ENCODE measurements at places on chromosomes 3 and 15. TPM values are rescaled to one million over a fixed set of nuclear protein-coding genes. Genes with fewer than 3 reads are reported as not detected.
A peak's percentile ranks its signal among the peaks of the same experiment; 100 is the strongest.

GRCh38 chr3:197354568-197355001, 56.2 kb upstream of the DLG1 start:
- no peaks in the 10 kb centered on the region for H3K36me3 ChIP-seq
- peaks cover 3% of the 10 kb centered on the region for H3K27me3 ChIP-seq
- no peak for DNase-seq
- no peaks in the 10 kb centered on the region for H3K4me1 ChIP-seq
- H3K4me3 ChIP-seq = no peak overlapping the region

GAP43 gene
- not detected for total RNA-seq

VPS13C gene
- 88.0 TPM for total RNA-seq

- H3K36me3 ChIP-seq = no peaks in the 10 kb centered on the region
- H3K27me3 ChIP-seq = peaks cover 21% of the 10 kb centered on the region
- no peak for DNase-seq
Observed at GRCh38 chr15:101439285-101439919, 50.1 kb downstream of the PCSK6 start.

DNA sequence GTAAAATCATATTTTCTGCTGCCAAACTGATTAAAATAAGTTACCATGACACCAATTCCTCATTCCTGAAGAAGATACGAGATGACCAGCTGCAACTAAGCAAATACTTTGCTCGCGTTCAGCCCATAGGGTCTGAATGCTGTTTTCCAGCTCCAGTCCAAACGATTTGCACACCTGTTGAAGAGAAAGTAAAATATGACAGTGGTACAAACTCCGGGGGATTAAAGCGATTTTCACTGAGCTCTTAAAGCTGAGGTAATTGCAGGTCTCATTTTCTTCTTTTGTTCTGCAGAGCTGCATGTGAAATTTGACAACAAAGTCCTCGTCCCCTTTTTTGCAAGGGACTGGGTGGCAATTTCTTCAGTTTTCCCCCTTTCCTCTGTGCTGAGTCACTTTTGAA, 118.4 kb downstream of the NR2F2 start:
- no peaks in the 10 kb centered on the region for H3K36me3 ChIP-seq
- DNase-seq = no peak
- peaks cover 3% of the 10 kb centered on the region for H3K4me1 ChIP-seq
- H3K27ac ChIP-seq = no peak overlapping the region
- no peak overlapping the region for H3K4me3 ChIP-seq

- no peaks in the 10 kb centered on the region for H3K4me1 ChIP-seq
- H3K4me3 ChIP-seq = no peak overlapping the region
- no peaks in the 10 kb centered on the region for H3K27me3 ChIP-seq
- no peak for DNase-seq
- no peaks in the 10 kb centered on the region for H3K36me3 ChIP-seq
Observed at GRCh38 chr3:54849360-54849759, 78.5 kb downstream of the LRTM1 start.

DNA sequence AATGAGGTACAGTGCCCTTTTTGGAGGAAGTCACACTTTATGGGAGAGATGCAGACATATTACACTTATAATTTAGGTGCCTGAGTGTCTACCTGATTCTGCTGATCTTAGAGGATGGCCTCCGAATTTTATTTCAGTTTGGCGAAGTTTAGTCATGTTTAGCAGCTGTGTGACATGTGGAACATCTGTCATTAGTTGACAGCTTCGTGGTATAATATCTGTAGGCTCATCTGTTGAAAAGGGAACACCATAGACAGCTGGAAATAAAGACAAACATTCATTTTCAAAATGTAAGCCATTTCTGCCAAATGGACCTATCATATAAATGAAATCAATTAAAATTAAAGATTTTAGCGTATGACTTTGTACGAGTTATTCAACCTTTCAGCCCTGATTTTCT, 165.4 kb downstream of the CFAP20DC start:
- no peak for DNase-seq
- no peaks in the 10 kb centered on the region for H3K4me1 ChIP-seq
- H3K27ac ChIP-seq = no peak overlapping the region
- peaks cover 2% of the 10 kb centered on the region for H3K27me3 ChIP-seq
- no peak overlapping the region for H3K4me3 ChIP-seq
- H3K36me3 ChIP-seq = no peaks in the 10 kb centered on the region

- no peak for DNase-seq
- H3K4me1 ChIP-seq = no peaks in the 10 kb centered on the region
- H3K27ac ChIP-seq = no peak overlapping the region
- no peaks in the 10 kb centered on the region for H3K27me3 ChIP-seq
- no peak overlapping the region for H3K4me3 ChIP-seq
- no peaks in the 10 kb centered on the region for H3K36me3 ChIP-seq
Observed at GRCh38 chr3:174700736-174701135, 158.4 kb upstream of the NAALADL2 start.

- no peak overlapping the region for H3K4me3 ChIP-seq
- H3K27me3 ChIP-seq = peaks cover 20% of the 10 kb centered on the region
- H3K27ac ChIP-seq = no peak overlapping the region
- H3K36me3 ChIP-seq = no peaks in the 10 kb centered on the region
Observed at GRCh38 chr15:98616397-98616796, 31.9 kb upstream of the IGF1R start.

- DNase-seq = no peak
- H3K27me3 ChIP-seq = peaks cover 20% of the 10 kb centered on the region
- no peaks in the 10 kb centered on the region for H3K36me3 ChIP-seq
- no peaks in the 10 kb centered on the region for H3K4me1 ChIP-seq
- no peak overlapping the region for H3K27ac ChIP-seq
Observed at GRCh38 chr3:134430950-134431445, 54.8 kb downstream of the ANAPC13 start.

GRCh38 chr3:101531473-101532086, 18.6 kb upstream of the SENP7 start:
- DNase-seq = peak; percentile 29
- peak overlapping the region; percentile 42 for H3K27ac ChIP-seq
- H3K36me3 ChIP-seq = peaks cover 19% of the 10 kb centered on the region
- H3K4me1 ChIP-seq = peaks cover 35% of the 10 kb centered on the region
- no peak overlapping the region for H3K4me3 ChIP-seq
- no peaks in the 10 kb centered on the region for H3K27me3 ChIP-seq

GABRB3 gene
- not detected for total RNA-seq

GRCh38 chr3:185846037-185846436, 21.2 kb upstream of the IGF2BP2 start:
- H3K27me3 ChIP-seq = peaks cover 11% of the 10 kb centered on the region
- H3K36me3 ChIP-seq = no peaks in the 10 kb centered on the region
- H3K4me3 ChIP-seq = no peak overlapping the region
- no peak overlapping the region for H3K27ac ChIP-seq

ARPIN gene
- not detected for total RNA-seq
